Thyroid gland (tissue), 4 donors: ENCODE measurements at places on chromosomes 2 and 18. TPM values are rescaled to one million over a fixed set of nuclear protein-coding genes. Genes with fewer than 3 reads are reported as not detected.

DLX2 gene
- total RNA-seq = 0.78 TPM

TMEFF2 gene
- total RNA-seq = not detected

MAP3K19 gene
- total RNA-seq = not detected

NEUROD1 gene
- not detected for total RNA-seq

GRCh38 chr2:128520791-128521190 lies 202.1 kb upstream of the HS6ST1 start:
- no peak for DNase-seq

DNA sequence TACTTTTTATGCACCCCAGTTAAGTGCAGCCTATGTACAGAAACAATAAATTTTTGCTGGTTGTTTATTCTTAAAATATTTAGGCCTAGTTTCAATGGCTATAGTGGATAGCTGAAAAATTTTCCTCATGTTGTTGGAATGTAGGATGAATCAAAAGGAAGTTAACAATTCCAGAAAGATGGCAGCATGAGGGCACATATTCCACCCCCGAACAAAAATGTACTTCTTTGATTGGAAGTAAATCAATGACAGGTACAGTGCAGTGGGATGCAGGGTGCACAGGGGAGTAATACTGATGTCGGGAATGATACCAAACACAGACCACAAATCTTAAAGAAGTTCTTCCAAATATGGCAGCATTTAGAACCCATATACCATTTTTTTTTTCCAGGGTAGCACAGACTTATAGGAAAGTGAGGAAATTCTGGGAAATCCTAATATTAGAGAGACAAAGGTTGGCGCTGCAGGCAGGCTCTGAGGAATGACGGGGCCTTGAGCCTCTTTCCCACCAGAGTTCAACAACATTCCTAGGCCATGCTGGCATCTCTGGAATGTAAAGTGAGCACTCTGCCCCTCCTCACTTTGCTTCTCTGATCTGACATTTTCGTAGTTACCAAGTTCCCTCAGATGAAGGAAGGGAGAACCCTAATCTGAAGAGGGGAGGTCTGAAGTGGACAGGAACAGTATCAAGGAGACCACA lies 36.6 kb upstream of the IKZF2 start:
- DNase-seq = peak; percentile 74

- DNase-seq = no peak
Measured at GRCh38 chr2:98854682-98855081, 81.3 kb downstream of the CRACDL start.

DNA sequence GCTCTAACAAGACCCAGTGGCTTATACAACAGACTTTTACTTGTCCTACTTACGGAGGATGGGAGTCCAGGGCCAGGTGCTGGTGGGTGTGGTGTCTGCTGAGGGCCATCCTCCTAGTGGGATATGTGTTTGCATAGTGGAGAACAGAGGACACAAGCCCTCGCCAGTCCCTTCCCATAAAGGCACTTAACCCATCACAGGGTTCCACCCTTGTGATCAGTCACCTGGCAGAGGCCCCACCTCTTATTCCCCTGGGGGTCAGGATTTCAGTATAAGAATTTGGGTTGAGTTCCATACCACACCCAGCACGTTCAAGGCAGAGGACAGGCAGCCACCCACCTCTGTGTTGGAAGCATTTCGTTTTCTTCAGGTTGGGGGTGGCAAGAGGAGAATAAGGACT lies 259.0 kb downstream of the AGAP1 start:
- no peak for DNase-seq

GRCh38 chr2:168596881-168597655 lies 141.0 kb downstream of the CERS6 start:
- DNase-seq = no peak

RAB6D gene
- total RNA-seq = not detected

CXCR1 gene
- 0.13 TPM for total RNA-seq

- DNase-seq = no peak
Measured at GRCh38 chr2:188176620-188177019, 115.1 kb upstream of the GULP1 start.

COL4A4 gene
- 31.2 TPM for total RNA-seq

DNA sequence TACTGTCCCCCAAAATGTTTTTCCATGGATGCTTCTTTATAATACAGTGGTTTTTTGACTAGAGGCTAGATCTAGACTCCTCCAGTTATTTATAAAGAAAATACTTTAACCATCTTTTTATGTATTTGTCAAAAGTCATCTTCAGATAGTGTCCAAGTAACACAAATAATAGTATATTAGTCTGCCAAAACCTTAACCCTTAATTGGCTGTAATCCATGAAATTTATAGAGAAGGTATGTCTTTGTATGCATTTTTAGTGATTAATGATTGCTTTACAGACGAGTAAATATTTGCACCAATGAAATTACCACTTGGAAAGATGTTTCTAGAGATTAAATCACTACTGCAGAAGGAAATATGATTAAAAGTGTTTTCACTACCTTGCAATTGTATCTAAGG lies 451.8 kb upstream of the NRXN1 start:
- no peak for DNase-seq

ARL4C gene
- total RNA-seq = 4.5 TPM

DNA sequence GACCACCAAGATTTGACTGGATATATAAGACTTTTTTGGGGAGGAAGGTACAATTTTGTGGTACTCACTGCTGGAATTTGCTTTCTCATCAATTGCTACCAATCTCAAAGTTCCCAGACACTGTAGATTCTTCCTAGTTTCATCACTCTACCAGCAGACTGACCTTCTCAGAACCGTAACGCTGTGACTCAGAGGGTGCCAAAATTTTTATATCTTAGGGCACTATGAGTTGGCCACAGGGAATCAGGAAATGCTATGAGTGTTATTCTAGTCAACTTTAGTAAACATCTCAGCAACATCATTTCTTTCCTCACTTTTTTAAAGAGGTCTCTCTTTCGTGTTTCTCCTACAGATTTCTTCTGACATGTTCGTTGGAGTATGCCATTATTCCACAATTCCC lies 499.0 kb downstream of the TMX3 start:
- no peak for DNase-seq

MSH2 gene
- 28.4 TPM for total RNA-seq
